AG08395 (cell line): ENCODE measurements at places on chromosomes 1 and 21.

DNA sequence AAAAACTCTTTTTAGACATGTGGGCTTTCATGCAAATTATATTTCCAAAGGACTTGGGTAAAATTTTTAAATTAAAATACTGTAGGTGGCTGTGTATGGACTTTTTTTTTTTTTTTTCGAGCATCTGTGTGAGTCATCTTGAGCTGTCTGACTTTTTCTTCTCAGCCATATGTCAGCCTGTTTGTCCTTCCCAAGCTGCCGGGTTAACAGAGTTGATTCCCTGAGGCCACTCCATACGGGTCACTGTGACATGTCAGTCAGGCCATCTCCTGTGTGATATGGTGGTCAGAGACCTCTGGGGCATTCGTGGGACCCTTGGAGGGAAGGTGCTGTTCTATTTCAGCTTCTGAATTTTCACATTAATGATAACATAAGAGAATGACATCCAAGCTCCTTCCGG, 148.3 kb downstream of the KCNJ6 start:
- DNase-seq, result peak; percentile 58

DNA sequence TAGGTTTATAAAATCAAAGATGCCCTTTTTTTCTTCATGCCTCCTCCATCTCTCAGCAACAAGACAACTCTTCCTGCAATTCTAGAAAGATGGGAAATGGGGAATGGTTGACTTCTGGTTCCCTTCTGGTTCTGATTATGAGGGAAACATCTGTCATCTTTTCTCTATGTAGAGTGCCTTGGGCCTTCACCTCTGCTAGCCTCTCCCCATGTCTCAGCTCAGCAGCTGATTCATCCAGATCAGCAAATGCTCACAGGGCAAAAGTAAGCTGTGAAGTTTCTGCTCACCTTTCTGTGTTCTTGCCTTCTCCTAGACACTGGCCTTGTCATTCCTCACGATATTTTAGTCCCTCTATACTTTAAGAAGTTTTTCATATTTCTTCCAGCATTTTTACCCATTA, 17.8 kb upstream of the BECN2 start:
- DNase-seq, result no peak

DNA sequence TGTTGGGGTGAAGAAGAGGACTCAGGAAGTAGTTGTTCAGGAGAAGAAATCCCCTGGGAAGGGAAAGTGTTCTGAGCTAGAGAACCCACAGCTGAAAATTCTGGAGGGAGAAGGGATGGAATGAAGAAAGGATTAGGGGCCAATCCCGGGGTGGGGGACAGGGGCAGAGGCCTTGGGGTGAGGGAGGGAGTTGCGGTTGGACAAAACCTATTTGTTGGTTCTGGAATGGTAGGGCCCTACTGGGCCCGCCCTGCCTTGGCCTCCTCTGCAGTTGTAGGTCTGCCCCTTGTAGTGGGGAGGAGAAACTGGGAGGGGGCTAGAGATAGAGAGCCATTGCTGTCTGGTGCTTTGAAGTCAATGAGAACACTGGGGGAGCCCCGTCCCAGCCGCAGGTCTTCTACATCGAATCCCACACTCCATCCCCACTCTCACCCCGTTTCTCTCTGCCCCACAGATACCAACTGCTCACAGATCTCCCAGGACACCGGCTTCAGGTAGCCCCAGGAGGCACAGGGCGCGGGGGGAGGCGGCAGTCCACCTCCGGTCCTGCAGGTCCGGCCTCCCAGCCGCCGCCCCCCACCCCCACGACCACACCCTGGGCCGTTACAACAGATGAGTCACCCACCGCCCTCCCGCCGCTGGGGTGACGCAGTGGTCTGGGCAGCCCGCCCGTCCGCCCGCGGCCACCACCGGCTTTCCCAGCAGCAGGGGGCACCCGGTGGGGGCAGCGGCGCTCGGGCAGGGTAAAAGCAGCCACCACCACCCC, 1.1 kb downstream of the TAGLN2 start:
- peak; percentile 98 for DNase-seq

- DNase-seq, result no peak
Measured at GRCh38 chr1:11697893-11698210, 6.3 kb downstream of the DRAXIN start.

GRCh38 chr1:98870959-98871903, 133.4 kb downstream of the PLPPR5 start:
- DNase-seq, result no peak

- no peak for DNase-seq
Measured at GRCh38 chr1:227923353-227924167, 24.2 kb downstream of the WNT9A start.

DNA sequence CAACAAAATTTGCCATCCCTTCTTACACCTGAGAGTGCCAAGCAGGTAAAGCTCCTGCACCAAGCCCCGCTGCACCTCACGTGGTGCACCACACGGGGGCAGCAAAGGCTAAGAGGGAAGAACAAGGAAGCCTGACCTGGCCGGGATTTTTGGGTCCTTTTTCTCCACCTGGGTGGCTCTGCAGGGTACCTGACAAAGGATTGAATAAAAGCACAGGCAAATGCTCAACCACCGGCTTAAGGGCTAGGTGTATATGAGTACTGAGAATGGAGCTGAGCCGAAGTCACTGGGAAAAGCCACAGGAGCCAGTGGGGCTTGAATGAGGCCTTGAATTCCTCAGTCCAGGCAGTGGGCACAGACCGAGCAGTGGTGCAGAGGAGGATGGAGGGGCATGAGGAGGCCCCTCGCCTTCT, 36.4 kb downstream of the ZNF697 start:
- DNase-seq, result peak; percentile 59

- peak; percentile 58 for DNase-seq
Measured at GRCh38 chr1:223731133-223731770, 18.9 kb downstream of the CAPN2 start.

DNA sequence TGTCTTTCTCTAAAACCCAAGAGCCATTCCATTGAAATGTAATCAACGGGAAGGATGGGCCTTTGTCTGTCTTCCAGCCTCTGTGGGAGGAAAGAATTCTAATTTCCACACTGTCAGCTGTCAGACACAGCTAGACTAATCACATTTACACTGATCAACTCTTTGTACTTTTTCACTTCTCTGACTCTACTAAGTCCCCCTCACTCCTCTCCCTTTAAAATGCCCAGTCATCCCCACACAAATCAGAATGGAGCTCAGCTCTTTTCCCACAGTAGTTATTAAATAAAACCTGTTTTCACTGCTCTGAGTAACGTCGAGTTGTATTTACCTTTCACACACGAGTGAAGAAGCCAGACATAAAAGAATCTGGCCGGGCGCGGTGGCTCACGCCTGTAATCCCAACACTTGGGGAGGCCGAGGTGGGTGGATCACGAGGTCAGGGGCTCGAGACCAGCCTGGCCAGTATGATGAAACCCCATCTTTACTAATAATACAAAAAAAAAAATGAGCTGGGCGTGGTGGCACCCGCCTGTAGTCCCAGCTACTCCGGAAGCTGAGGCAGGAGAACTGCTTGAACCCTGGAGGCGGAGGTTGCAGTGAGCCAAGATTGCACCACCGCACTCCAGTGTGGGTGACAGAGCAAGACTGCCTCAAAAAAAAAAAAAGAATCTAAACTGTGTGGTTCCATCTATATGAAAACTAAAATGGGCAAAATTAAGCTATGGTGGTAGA, 13.3 kb downstream of the ZBTB8OS start:
- DNase-seq, result no peak

GRCh38 chr1:156748670-156749418, 2.6 kb downstream of the HDGF start:
- DNase-seq, result peak; percentile 12

DNA sequence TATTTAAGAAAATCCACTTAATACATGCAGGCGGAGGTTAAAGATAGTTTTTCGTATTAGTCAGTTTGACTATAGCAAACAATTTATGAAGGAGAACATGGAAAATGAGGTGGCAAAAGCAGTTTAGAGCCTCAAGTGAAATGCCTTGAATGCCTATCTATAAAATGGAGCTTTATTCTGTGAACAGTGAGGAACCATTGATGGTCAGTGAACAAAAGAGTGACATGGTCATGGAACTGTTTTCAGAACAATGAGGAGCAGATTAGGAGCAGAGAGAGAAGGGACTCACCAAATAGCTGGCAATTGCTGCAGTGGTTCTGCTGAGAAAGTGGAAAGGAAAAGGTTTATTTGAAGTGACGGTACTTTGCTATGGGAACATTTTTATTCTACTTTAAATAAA, 299.8 kb downstream of the DUSP10 start:
- DNase-seq, result no peak

DNA sequence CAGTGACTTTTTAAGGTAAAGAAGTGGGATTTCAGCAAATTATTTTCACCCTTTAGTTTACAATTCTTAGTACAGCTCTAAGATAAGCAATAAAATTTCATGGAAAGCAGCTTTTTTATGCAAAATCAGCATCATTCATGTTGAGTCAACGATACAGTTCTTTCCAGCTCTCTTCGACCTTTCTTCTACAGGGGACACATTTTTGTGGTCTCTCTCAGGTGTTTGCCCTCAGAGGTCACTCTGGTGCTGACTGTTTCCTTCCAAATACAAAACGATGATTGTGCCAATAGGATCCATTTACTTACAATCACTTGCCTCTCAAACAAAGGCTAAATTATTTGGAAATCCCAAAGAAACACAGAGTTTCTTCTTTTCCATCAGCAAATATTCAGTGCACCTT, 51.0 kb downstream of the PSMG1 start:
- no peak for DNase-seq

GRCh38 chr1:205211839-205212536, 486 bp upstream of the DSTYK start:
- no peak for DNase-seq

GRCh38 chr1:205631768-205632668, at the start of gene ELK4:
Gene ELK4 (minus strand): TSS chr1:205632011. CDS start chr1:205623882, 8,129 bp downstream.
- peak; percentile 98 for DNase-seq

DNA sequence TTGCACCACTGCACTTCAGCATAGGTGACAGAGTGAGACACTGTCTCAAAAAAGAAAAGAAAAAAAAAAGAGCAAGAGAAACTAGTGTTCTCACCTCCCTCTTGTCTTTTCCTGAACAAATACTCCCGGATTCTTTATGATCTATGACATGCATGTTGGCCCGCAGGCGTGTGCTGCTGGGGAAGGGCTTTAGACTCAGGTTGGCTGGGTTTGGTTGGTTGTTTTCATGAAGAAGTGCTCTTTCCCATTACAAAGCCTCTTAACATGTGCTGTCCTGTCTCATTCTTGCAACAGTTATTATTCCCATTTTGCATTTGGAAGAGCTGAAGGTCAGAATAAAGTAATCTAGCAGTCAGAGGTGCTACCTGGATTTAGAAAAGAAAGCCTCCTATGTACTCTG, 79.5 kb downstream of the TRABD2B start:
- no peak for DNase-seq

DNA sequence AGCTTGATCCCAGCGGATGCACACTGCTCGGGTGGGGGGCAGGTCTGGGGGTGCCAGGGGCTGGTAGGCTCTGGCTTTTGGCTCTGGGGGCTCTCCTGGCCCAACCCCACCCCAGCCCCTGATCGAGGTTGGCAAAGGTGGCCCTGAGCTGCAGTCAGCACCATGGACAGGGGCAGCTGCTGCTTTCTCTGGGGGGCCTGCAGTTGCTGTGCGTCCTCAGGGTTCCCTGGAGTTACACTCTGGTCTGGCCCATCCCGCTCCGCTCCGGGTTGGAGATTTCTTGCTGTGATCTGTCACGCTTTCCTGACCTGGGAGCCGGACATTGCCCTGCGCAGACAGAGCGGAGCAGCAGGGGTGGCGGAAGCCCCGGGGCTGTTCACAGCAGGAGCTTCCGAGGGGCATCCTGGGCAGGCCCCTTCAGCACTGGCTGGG, 8.0 kb upstream of the PLCH2 start:
- DNase-seq, result peak; percentile 59

DNA sequence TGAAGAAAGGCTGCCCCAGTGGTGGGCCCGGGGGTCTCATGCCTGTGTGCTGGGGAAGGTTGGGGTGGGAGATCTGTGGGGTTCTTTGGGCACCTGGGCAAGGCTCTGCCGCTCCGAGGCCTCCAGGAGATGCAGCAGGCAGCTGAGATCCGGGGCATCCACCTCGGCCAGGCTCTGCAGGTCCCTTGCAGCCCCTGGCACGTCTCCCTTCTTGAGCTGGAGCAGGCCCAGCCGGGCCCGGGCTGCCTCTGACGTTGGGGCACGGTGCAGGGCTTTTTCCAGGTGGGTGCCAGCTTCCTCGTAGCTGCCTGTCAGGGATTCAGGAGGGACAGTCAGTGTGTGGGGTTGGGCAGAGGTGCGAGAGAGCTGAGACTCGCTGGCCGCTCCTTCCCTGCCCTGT, 11.4 kb upstream of the MMEL1 start:
- no peak for DNase-seq

- DNase-seq, result peak; percentile 85
Measured at GRCh38 chr1:207888652-207889051, 22.3 kb downstream of the CD34 start.

DNA sequence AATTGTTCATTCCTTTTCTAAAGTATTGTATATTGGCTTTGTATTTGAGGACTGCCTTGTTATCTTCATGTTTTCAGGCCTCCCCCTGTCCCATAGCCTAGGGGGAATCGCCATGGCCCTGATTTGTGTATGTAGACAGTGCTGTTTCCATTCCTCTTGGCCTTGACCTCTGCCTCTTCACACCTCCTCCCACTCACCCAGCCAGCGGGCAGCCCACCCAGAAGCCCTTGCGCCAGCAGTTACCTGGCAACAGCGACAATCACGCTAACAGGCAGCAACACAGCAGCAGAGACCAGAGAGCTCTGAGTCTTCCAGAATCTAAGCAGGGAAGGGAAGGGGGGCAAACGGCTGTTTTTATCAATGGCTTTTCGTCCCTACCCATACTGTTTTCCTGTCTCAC, 50.0 kb upstream of the NPL start:
- DNase-seq, result no peak

DNA sequence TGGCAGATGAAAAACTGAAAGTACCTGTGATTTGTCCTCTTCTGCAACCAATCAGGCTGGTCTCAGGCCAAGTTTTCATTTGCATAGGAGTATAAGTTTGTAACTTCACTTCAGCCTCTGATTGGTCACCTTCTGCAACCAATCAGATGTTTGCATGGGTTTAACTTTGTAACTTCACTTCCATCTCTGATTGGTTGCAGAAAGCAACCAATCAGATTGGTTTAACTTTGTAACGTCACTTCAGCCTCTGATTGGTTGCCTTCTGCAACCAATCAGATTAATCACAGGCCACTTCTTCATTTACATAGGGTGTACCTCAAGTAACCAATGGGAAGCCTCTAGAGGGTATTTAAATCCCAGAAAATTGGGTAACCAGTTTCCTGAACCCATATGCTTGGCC, 18.9 kb upstream of the TUT4 start:
- no peak for DNase-seq

DNA sequence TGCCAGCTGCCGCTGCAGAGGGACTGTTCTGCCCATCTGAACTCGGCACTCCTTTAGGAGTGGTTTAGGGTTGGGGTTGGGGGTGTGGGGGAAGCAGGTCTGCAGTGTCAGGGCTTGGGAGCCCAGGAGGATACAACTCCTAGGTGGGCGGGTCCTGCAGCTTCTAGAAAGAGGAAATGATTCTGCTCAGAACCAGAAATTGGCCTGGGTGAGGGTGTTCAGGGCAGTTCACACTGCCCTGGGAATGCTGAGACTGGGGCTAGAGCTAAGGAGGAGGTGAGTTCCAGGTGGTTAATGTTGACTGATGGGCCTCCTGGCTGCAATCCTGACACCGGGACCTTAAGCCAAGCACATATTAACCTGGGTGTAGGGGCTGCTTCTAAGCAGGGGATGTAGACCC, 4.8 kb upstream of the SLC26A9 start:
- no peak for DNase-seq
